ENCODE measurements at places on chromosomes 1 and 21.

GRCh38 chr1:48073798-48074530 lies 76.8 kb upstream of the TRABD2B start:
- no peak for DNase-seq

- no peak for DNase-seq
Measured at GRCh38 chr1:85325920-85326319, 49.5 kb upstream of the BCL10 start.

- DNase-seq: no peak
Measured at GRCh38 chr1:39407896-39408640, 83.4 kb upstream of the BMP8A start.

DNA sequence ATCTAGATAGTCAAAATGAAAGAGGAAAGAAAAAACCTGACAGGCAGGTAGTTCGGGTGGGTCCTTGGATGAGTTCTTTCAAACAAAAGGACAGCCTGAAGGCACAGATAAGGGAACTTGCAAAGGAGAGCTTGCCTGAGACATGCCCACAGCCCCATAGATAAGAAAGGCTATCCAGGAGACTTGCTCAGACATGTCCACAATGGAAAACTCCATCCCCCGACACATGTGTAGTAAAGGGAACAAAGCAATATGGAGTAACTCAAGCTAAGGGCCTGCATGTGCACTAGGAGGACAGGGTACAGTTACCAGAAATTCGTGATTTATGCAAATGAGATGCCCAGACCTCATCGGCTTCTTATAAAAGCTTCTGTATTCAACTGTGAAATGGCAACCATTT lies 281.5 kb downstream of the NEGR1 start:
- peak; percentile 11 for DNase-seq

DNA sequence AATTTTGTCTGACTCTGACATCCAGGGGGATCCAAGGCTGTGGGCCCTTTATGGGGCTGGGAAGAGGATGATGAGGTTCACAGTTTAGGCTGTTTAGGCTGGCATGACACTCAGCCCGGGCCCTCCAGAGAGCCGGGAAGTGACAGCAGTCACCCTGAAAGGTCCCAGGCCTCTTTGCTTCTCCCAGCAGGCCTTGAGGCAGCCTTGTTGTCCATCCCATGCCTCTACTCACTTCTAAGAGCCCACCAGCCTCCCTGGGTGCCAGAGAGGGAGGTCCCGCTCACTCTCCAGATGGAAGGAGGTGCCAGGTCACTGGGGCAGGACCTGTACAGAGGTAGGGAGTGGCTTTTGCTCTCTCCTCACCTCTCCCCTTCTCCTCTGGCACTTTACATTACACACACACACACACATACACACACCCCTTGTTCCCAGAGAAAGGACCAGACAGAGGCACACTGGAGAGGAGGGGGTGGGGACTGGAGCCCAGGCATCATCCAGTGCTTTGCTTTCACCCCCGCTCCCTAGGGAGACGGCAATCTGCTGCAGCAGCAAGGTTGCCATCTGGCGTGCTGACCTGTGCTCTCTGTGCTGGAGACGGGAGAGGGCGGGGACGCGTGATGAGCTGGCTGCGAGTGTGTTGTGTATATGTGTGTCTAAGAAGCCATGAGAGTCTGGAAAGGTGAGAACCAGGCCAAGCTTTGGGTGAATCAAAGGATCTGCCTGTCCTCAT lies 4.6 kb downstream of the KLHDC8A start:
- no peak for DNase-seq

GRCh38 chr21:36696390-36697059 lies 2.4 kb upstream of the SIM2 start:
- no peak for DNase-seq

- no peak for DNase-seq
Measured at GRCh38 chr1:112070677-112071076, 81.2 kb upstream of the KCND3 start.

GRCh38 chr1:92755541-92756461 lies 29.1 kb downstream of the EVI5 start:
- DNase-seq: no peak

DNA sequence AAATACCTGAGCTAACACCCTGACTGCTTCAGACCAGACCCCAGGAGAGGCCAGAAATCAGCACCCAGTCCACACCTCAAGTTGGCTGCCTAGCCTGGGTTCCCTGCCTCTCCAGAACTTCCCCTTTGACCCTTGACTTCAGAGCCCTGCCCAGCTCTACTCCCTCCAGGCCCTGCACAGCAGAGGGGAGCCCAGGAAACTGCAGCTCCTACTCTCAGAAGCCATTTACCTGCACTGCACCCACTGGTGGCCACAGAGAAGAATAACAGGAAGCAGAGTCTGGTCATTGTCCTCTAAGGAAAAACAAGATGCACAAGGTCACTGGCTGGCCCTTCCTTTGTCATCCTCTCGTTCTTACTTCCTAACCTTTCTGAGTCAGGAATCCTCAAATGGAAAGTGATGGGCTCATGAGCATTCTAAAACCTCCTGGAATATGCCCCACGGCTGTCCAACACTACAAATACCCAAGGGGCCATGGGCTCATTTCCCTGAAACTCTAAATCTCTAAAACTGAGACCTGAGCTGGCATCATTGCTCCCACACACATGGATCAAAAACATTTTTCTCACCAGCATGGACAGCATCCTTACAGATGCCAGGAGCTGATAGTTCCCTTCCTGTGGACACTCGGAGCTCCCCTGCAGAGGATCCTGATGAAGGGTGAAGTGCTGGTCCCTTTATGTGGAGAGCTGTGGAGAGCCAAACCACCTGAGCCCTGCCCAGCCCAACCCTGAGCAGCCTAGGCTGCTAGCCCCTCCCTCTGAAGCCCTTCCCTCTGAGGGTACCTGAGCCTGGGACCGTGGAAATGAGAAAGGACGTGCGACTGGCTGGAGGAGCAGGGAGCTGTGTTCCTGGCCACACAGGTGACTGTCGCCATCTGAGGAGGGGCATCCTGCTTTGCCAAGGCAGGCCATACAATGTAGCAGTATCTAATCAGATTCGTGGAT lies at the start of gene ITLN2:
TSS of gene ITLN2 (minus strand) at position 652 of the 947 bp plus-strand sequence. CDS start at position 584, 68 bp downstream.
- no peak for DNase-seq

DNA sequence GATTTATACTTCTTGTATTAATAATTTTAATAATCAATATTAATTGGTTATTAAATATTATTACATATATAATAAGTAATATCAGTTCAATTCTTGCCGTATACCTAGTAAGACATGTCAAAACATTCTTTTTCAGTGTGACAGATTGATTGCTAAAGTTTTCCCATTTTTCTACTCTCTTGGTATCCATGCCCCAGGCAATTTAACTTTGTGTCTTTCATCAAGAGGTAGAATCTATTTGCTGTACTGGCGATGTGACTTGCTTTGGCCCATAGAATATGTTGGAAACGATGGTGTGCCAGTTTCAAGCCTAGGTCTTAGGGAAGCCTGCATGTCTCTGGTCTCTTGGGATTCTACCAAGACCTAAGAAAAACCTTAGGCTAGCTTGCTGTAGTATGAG lies 436.1 kb upstream of the ADAMTS5 start:
- no peak for DNase-seq

DNA sequence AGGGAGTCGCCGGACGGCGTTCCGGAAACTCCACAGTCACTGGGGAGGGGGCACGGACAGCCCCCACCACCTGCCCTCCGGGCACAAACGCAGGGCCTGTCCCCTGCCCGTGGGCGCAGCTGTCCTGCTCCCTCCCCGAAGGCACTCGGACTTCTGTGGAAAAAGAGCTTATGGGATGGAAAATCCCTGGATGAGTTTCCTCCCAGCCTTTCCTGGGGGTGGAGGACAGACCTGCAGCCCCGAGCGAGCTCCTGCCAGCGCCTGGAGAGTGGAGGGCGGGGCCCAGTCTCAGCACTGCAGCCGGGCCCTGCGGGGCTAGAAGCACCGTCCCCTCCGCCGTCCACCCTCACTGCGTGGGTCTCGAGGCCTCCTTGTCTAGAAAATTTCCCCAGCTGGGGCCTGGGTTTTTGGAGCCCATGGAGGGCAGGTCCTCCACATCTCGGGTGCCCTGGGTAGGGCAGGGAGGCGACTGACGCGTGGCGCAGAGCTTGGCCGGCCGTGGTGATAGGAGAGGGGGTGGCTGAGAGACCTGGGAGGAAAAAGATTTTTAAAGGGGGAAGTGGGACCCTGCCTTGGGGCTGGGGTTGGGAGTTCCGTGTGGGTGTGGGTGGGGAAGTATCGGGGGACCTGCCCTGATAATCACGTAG lies 6.4 kb upstream of the COL6A1 start:
- DNase-seq: no peak
